NCI-H2029 treated with DMSO at 0.1 percent for 48 hours (cell line): ENCODE measurements at places on chromosomes 7 and 10.
A peak's percentile ranks its signal among the peaks of the same experiment; 100 is the strongest.

DNA sequence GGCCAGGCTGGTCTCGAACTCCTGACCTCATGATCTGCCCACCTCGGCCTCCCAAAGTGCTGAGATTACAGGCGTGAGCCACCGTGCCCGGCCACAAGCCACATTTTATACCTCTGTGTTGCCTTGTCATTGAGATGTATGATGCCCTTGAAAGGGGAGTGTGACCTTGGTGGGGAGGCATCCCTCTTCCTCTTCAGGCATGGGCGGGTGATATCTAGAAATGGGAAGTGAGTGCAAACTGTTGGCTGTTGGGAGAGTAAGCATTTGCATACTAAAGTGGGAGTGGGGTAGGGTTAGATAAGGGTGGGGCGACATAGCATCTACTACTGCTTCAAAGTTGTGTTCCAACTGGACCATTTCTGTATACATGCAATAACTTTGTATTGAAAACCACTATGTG, 20.1 kb downstream of the RP9 start:
- no peak for DNase-seq

DNA sequence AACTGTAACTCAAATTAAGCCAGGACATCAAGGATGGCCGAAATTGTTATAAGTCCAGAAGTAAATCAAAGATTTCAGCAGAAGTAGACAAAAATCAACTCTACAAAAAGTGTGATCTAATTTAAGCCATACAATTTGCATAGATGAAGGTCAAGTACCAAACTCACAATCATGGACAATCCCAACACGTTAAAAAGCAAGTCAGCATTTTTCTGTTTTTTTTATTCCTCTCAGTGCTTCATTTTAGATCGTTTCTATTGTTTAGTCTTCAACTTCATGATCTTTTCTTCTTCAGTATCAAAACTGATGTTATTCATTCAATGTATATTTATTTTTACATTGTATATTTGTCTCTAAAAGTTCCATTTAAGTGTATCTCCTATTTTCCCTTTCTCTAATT, 674.3 kb upstream of the PHF14 start:
- DNase-seq, result no peak

DNA sequence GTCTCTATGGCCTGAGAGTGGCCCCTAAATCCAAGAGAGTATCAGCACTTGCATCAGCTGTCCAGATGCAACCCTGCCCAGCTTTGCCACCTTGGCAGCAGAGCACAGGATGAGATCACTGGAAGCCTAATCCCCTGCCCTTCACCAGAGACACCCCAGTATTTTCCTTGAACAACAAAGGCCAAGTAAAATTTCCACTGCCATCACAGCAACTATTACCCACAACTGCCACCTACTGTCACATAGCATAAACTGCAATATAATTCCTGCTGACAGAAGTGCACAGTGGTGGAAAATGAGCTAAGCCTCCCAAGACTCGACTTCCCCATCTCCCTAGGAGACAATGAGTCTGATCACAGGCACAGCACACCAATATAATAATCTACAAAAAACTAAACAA, 462.8 kb upstream of the ZWINT start:
- no peak for DNase-seq

- DNase-seq, result no peak
Measured at GRCh38 chr7:85070967-85071628, 115.8 kb downstream of the SEMA3D start.

- DNase-seq, result no peak
Measured at GRCh38 chr10:124341768-124342135, 77.0 kb downstream of the OAT start.

GRCh38 chr7:149126662-149127266, 640 bp upstream of the ZNF425 start:
- no peak for DNase-seq

- no peak for DNase-seq
Measured at GRCh38 chr10:133458710-133459453, 5.1 kb downstream of the SCART1 start.

GRCh38 chr10:42875798-42876341, 93.3 kb downstream of the BMS1 start:
- no peak for DNase-seq

- no peak for DNase-seq
Measured at GRCh38 chr7:124635416-124635815, 130.2 kb downstream of the GPR37 start.

DNA sequence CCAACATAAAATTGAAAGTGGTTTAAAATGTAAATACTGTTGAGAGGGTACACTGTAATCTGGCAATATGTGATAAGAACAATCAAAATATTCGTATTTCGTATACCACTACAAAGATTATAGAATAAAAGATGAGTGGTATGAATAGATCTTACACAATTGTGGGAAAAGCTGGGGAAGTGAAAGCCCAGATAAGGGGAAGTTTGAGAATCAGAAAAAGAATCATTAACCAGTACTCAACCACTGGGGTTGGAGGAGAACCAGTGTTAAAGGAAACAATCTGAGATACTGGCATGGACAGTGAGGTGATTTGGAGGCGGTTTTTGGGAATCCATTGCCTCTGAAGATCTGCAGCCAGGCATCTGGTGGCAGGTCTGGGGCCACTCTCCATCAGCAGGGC, 59.7 kb upstream of the CDK14 start:
- DNase-seq, result no peak

- DNase-seq, result no peak
Measured at GRCh38 chr7:139718859-139719258, 58.9 kb downstream of the HIPK2 start.

DNA sequence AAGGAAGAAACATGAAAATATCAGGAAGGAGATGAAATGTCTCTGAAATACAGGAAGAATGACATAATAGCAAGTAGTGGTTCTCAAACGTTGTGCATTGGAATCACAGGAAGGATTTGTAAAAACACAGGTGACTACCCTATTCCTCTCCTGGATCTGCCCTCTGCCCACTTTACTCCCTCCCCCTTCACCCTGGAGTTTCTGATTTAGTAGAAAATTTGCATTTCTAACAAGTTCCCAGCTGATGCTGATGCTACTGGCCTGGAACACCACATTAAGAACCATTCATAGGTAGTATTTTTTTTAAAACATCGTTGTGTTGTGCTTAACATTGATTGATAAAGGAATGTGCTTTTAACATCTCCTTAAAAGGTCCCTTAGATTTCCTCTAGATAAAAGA, 130.9 kb downstream of the PHF14 start:
- DNase-seq, result no peak

DNA sequence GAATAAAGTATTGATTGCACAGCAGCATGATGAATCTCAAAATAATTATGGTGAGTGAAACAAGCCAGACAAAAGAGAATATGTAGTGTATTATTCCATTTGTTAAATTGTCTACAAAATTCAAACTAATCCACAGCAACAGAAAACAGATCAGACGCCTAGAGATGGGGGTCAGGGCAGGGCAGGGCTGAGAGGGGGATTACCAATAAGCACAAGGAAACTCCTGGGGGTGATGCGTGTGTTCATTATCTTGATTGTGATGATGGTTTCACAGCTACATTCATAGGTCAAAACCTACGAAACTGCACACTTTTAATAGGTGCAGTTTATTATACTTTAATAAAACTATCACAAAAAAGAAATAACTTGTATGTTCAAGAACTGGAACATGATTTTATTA, 132.7 kb upstream of the CDK6 start:
- DNase-seq, result no peak

GRCh38 chr7:153628406-153628805, 423.8 kb upstream of the DPP6 start:
- no peak for DNase-seq

DNA sequence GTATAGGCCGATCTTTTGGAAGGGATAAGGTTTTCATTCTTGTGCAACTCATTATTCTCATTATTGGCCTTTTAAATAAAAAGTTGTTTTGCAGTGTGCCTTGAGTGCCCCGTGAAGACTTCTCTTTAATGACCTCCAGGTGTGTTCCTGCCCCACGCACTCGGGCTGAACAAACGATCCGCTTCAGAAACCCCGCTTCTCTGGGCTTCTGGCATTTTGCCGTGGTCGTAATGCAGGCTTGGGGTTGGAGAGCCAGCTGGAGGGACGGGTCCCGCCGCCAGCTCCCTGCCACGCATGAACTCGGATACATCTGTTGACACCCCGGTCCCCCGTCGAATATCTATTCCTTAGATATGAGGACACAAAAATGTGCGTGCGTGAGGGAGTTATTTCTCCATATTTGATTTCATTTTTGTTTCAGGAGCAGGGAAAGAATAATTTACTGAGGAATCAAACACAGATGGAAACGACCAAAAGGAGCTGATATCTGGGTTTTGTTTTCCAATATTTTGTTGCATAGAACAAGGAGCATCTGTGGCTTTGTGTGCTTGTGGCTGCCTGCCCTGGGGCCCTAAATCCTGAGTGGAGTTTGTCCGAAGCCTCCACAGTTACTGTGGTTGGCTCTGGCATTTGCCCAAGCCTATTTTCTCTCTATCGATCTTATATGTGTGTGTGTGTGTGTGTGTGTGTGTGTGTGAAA, 17.0 kb upstream of the TTYH3 start:
- DNase-seq, result peak; percentile 74

- no peak for DNase-seq
Measured at GRCh38 chr10:50279489-50279888, 28.2 kb upstream of the ASAH2 start.

GRCh38 chr7:92753614-92754013, 82.8 kb downstream of the CDK6 start:
- no peak for DNase-seq

DNA sequence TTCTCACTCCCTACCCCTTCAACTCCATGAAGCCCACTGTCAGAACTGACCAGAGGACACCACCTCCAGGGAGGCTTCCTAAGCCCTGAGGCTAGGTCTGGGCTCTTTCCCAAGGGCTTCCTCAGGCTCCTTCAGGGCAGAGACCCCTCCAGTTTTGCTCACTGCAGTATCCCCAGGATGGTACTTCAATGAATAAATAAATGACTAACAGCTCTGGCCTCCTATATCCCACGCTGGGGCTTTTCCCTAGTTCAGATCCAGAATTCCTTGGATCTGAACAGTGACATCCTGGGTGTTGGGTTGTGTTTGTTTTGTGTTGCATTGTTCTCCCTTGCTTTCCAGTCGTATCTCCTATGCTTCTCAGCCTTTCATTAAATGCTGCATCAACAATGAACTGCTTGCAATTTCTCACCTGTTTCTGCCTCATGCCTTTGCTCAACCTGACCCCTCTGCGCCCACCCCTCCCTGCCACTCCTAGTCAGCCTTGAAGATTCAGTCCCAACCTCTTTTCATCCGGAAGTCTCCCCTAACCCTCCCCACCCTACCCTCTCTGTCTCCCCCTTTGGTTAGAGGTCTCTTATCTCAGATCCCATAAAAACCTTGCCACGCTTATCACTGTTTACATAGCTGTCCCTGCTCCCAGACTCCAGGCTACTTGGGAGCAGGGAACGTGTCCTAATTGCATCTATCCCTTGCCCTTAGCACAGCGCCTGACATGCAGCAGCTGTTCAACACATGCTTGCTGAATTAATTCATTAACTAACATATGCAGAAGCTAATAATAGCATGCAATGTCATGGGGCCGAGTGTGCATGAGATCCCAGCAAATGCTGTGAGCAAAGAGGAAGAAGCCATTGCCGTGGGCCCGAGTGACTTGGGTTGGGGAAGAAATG, 41.7 kb downstream of the PPP1R3C start:
- DNase-seq, result no peak

GRCh38 chr7:77752016-77752415, 46.2 kb downstream of the TMEM60 start:
- no peak for DNase-seq

DNA sequence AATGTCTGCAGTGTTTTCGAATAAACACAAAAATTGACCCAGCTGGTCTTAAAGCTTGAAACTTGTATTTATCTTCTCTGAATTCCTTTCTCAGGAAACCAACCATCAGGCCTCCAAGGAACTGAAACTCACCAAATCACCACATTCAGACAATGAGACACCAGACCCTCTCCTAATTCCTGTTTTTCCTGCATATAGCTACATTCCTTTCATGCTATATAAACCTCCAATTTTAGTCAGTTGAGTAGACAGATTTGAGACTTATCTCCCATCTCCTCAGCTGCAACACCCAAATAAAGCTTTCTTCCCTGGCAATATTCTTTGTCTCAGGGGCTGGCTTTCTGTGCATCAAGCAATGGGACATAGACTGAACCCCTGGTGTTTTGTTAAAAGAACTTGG, 317.0 kb downstream of the CACNA2D1 start:
- DNase-seq, result no peak
